A549 (cell line): ENCODE measurements at places on chromosomes 7 and 10.
A peak's percentile ranks its signal among the peaks of the same experiment; 100 is the strongest.

DNA sequence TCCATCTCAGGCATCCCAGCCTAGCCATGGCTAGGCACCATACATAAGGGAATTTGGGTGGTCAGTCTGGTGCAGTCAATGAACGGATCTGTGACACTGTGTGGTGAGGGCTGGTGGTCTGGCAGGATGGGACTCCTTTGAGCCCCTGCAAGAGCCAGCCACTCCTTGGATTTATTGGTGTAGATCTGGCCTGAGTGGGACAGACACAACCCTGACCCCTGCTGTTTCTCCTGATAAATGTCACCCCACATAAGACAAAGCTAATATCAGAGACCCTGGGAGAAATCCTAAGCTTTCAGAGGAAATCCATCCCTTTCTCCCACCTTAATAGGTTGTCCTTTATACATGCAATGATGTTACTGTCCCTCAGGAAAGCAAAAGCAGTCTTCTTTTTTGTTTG, 2.3 kb downstream of the FBXO24 start:
- DNase-seq, result no peak

DNA sequence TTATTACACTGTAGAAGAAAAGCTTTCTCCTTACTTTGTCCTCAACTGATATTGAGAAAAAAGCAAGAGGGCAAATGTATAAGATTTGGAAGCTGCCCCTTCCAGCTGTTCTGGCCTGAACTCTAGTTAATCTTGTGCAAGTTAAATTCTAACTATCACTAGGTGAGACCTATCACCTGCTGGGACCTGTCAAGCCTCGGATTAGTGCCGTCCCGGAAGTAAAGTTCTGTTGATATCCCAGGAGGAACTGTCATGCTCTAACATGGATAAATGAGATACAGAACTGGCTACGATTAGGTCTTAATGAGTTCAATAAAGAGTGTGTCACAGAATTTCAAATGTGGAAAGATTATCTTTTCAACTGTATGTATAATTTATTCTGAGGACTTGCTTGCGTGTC, 1.2 kb upstream of the BPGM start:
- DNase-seq, result no peak

GRCh38 chr10:21532694-21533466, 1.2 kb upstream of the MLLT10 start:
- DNase-seq, result peak; percentile 21

DNA sequence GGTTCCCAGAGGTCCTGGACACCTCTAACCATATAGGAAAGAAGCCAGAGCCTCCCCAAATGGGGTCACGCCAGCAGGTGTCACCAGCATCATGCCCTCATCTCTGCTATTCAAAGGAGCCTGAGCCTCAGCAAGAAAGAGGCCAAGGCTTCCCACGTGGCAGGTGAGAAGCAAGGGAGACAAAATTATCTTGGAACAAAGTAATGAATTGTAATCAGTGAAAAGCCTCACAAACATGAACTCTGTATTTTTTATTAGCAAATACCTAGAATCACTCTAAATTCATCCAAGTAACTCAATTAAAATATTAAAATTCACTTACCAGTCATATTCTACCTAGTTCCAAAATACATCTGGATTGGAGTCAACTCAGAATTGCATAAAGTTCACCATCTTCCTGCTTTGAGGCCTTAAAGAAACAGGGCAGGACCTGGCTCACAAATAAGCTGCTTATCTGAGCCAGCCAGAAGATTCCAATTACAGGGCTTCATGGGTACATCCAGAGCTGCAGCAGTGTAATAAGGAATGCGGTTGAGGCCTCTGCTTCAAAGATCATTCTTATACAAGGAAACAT, 68.7 kb downstream of the SGMS1 start:
- DNase-seq, result no peak

DNA sequence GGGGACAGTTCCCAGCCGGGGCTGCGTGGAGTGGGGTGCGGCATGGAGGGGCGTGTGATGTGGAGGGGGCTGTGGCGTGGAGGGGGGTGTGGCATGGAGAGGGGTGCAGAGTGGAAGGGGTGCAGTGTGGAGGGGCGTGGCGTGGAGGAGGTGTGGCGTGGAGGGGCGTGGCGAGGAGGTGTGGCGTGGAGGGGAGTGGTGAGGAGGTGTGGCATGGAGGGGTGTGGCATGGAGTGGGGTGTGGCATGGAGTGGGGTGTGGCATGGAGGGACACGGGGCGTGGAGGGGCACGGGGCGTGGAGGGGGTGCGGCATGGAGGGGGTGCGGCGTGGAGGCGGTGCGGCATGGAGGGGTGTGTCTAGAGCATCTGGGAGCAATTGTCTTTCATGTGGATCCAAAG, 33.6 kb downstream of the NKX6-2 start:
- DNase-seq, result no peak
